ENCODE measurements at places on chromosomes 3 and 15.

- no peak for DNase-seq
These were observed 19.9 kb downstream of the TAMM41 start for GRCh38 chr3:11826628-11827265.

GRCh38 chr3:126945171-126945721 is 37.7 kb upstream of the PLXNA1 start:
- DNase-seq, result no peak

DNA sequence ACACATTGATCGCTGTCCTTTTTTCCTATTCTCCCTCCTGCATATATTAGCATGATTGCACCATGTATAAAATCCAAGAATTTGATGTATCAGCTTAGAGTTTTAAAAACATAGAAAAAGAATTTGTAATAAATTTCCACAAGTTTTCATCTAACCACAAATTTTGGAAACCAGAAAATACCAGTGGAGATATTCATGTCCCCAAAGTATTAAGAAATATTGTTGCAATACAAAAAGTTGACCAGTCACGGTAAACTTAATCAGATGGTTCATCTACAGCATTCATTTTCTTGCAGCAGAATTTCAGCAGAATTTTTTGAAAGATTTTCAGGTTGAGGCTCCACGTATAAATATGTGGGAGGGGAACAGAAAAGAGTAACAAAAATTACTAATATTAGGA is 500.9 kb upstream of the MDFIC2 start:
- no peak for DNase-seq

DNA sequence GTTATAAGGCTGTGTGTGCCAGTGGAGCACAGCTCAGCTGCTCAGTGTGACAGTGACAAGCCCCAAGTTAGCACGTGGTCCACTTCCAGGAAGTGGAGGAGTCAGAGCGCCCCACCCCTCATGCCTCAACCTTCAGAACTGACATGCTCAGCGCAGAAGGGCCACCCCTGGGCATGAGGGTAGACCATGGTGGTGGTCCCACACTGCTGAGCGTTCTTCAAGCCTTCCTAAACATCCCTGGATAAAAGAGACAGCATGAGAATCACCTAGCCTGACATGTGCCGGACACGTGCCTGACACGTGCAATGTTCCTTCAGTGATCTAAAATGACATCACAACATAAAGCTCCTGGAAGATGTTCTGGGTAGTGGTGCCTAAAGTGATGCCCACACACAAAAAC is 16.8 kb downstream of the ATP10A start:
- no peak for DNase-seq

DNA sequence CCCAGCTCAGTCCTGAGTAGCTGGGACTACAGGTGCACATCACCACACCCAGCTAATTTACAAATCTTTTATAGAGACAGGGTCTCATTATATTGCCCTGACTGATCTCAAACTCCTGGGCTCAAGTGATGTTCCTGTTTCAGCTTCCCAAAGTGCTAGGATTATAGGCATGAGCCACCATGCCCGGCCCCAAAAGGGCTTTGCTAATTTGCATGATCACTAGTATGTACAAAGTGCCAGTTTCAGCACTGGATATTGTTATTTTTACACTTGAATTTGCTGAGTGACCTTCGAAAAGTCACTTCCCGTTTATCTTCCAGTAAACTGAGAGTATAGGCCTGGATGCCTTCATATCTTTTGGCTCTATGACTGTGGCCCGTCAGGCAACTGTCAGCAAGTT is 12.2 kb downstream of the CLN6 start:
- no peak for DNase-seq

- no peak for DNase-seq
These were observed 145.1 kb downstream of the EPHA6 start for GRCh38 chr3:96959474-96959873.

DNA sequence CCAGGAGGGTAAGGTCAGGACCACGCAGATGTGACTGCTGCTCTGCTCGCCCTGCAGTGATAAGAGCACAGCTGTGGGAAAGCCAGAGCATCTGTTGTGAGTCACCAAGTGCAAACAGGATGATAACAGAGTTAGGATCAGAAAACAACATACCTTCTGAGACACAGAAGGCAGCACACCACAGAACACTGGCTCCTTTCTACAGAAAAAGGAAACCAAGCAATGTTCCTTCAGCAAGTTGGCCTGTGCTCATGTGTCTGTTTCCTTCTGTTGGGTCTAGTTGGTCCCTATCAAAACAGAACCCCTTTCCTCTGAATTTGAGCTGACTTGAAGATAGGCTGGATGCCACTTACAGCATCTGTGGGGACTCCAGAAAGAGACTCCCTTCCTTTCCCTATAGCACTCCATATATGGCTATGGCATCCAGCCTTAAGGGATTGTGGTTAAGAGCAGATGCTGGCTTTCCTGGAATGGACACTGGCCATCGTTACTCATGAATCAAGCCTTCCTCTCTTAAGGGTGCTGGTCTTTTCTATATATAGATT is 440.7 kb upstream of the THBS1 start:
- DNase-seq, result no peak

- DNase-seq, result no peak
These were observed 5.3 kb upstream of the CSNK1G1 start for GRCh38 chr15:64361259-64361658.

DNA sequence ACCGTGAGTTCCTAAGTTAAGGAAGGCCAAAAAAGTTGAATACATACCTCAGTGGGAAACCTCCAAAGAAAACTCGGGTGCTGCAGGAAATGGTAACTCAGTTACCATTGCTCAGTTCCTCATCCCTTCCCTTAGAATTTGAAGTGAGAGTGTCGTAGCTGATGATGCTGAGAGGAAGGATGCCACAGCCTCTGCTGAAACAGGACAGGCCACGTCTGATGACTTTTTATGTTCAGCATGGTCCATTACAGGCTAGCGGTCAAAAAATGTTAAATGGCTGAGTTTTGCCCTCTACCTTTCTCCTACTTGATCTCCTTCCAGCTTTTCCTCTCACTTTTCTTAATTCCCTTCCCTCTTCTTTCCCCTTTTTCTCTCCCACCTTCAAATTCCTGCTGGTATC is 135.5 kb downstream of the GHSR start:
- no peak for DNase-seq

DNA sequence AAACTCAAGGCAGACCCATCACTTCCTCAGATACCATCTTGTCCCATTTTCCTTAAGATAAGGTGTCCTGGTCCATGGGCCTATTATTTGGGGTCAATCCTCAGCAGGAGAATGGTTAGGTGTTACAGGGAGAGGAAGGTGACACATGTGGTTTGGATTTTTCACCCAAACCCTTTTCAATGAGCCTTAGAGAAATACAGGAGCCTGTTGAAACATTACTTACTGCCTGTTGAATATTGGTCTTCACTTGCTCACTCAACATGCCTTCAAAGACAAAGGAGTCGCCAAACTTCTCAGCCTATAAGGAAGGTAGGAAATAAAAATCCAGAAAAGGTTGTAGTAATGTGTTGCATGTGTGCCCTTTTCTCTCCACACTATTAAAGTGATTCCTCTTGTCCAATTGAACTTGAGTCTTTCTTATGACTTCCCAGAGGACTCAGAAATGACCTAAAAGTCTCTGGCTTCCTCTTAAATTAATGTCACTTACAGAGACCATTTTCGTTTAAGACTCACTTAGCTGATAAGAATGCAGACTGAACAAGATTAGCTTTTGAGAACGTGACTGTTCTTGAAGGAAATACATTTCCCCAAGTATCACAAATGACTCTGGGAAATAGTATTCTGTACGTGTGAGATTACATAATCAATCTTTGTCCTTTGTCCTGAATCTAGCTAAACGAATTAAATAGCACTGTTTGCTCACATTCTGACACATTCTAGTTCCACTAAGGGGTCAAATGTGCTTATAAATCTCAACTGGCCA is 17.8 kb downstream of the SUMF1 start:
- DNase-seq, result no peak

DNA sequence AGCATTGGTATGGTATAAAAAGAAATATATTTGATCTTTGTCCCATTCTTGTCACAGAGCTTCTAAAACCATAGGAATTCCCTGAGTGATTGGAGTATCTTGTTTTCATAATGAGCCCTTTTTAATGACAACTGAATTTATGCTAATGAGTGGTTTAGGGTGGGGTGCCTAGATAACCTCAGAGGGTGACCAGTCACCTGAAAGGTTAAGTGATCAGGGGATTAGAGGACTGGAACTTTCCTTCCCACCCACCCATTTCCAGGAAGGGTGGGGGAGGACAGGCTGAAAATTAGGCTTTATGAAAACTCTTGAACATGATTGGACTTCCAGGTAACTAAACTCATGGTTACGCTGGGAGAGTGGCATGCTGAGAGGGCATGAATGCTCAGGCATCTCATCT is 8.5 kb downstream of the MFN1 start:
- DNase-seq, result no peak

DNA sequence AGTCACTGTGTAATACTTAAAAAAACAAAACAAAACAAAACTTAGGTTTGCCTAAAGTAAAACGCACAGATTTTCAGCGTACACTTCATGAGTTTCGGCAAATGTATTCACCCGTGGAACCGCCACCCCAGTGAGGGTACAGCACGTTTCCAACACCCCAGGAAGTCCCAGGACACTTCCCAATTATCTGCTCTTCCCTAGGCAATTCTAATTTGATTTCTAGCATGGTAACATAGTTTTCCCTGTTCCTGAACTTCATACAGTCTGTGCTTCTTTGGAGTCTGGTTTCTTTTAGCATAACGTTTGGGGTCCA is 497 bp upstream of the CLASP2 start:
- no peak for DNase-seq

- no peak for DNase-seq
These were observed 77.0 kb upstream of the ALDH1A3 start for GRCh38 chr15:100802421-100803170.

DNA sequence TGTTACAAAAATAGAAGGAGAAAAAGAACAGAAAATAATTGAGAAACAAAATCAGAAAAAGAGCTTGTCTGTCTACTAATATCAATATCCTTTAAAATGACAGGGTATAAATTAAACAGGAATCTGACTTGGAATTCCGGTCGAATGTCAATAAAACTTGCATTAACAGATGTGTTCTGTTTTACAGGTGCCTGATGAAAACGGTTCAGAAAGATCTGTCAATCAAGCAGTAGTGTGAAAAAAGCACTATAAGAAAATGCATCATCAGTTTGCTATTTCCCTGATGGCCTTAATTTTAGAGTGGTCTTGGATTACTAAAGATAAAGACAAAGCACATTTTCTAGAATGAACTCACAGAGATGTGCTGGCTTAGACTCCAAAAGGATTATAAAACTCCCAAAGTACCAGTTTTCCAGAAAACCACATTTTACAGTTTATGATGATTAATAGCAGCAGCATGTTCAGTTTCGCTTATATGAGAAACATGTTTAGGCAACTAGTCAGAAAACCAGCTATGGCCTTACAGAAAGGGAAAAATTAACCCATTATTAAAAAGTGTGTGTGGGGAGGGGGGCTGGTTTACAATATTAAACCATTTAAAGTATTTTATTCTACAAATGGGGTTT is 8.2 kb upstream of the C3orf38 start:
- DNase-seq, result no peak

DNA sequence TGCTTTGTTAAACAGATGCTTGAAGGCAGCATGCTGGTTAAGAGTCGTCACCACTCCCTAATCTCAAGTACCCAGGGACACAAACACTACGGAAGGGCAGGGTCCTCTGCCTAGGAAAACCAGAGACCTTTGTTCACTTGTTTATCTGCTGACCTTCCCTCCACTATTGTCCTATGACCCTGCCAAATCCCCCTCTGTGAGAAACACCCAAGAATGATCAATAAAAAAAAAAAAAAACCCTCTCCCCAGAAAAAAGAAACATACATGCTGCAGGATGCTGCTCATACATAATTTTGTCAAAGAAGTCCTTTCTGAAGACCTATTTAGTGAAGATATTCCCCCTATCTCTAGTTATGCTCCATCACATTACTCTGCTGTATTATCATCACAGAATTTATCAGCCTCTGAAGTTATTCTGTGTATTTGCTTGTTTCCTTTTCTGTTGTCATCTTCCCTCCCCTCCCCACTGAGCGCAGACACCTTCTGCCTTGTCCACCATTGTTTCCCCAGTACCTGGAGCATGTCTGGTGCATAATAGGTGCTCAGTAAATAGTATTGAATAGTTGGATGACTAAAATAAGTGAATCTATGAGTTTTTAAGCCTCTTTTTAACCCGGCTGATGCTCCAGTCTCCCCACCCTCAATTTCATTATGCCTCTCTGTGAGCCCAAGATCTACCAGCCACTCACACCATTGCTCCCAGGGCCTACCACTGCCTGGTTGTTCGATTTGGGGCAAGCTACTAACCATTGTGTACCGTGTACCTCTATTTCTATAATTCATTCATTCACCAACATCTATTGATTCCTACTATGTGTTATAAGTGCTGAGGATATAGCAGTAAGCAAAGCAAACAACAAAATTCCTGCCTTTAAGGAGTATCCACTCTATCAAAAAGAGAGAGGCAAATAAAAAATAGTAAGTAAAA is 4.0 kb upstream of the TM4SF1 start:
- DNase-seq, result no peak

GRCh38 chr15:78195735-78196201 is 38.6 kb downstream of the ACSBG1 start:
- DNase-seq, result peak; percentile 12

DNA sequence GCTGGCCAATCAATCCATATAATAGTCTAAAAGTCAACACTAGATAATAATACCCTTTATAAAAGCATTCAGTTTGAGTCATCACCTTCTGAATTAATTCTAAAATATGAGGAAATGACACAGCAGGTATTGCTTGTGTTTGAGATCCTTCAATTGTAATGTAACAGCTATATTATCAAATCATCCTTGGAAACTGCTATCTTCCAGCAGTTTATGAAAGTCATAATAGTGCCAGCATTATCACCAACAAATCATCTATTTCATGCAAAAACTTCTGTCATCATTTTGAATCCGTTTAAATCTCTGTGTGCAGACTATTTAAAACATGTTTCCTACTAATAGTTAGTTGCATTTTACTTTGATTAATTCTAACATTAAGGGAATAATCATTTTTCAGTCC is 468.7 kb downstream of the CADM2 start:
- no peak for DNase-seq

DNA sequence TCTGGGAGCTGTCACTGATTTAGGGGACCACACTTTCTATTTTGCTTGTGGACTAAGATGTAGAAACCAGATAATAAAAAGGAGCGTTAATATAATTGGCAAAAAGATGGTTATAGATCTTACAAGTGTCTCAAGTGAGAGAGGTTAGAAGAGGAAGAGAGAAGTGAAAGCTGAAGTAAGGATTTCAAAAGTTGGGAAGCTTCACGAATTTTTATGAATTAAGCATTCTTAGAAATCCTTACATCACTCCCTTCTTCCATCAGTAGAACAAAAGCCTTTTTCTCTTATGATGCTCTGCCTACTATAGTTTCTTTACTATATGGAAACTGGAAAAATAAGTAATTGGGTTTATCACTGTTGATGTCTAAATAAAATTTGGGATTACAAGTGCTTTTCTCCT is 146.5 kb downstream of the FNDC3B start:
- DNase-seq, result no peak

DNA sequence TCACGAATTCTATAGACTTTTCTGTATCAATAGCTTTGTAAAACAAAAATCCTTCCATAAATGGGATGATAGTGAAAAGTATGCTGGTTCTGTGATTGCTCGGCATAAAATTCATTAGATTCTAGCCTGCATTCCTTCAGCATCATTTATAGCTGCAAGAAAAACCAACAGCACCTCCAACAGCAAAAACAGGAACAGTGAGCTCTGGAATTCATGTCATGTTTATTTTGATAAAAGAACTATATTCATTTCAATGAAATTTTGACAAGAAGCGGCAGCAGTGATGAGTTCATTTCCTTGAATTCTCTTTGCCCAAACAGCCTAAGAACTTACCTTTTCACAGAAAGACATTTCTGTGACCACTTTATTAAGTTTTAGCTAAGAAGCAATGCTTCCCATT is 515.2 kb upstream of the CCDC54 start:
- no peak for DNase-seq
